ENCODE measurements at places on chromosomes 12 and 14.

- DNase-seq = no peak
Measured at GRCh38 chr14:95018821-95019220, 138.5 kb downstream of the DICER1 start.

DNA sequence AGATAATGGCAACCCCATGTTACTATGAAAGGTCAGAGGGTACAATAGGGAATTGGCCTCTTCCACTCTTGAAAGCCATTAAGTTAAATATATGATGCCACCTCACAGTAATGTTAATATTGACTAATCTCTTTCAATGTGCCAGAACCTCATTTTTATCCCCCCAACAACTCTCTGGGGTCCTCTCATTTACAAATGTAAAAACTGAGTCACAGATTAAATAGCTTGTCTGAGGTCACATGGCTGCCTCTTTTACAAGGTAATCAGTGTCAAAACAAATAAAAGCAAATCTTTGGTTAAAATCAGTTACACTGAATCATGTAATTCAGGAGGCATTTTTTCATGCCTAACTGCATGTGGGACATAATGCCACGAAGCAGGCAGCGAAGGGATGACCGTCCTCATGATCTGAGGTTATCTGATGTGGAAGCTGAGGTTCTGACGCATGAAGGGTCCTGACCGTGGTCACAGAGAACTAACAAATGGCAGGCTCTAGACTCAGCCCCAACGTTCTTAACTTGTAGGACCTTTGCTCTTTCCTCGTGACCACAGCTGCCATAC lies 78.5 kb downstream of the PTPN21 start:
- no peak for DNase-seq

GRCh38 chr12:131499864-131500190 lies 211.1 kb upstream of the SFSWAP start:
- no peak for DNase-seq

GRCh38 chr14:56004786-56005185 lies 113.4 kb upstream of the PELI2 start:
- DNase-seq = peak; percentile 36

DNA sequence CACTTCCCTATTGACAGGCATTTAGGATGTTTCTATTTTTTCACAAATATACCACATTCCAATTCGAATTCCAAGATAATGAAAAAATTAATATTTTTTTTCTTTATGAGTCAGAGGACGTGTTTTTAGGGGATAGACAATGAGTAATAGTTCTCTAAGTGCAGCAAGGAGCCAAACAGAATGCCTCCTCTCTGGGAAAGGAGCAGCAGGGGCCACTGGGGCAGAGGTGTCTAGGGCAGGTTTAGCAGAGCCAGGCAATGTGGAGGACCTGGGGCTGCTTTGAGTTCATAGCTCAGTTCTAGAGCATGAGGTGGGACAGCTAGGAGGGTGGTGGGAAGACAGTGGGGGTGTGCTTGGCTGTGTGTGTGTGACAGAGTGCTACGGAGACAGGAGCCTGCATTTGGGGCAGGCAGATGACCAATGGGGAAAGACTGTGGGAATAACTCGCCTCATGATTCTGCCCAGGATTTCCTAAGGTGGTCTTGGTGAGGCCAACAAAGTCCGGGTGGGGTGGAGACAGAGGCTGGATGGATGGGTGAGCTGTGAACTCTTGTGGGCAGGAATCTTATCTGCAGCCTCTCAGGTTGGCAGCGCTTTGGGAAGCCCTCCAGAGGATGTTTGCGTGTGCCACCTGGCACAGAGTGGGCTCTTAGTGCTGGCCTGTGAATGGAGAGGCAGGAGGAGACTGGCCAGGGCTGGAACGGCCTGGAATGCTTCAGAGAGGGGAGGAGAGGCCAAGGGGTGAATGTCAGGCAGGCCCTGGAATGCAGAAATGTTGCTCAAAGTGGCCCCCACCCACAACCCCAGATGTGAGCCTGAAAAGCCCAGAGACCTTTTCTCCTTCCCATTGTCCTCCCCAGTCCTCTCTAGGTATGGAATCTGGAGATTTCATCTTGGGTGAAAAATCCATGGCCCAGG lies 2.4 kb upstream of the KRT7 start:
- DNase-seq = no peak

GRCh38 chr12:34292736-34293625 lies 270.7 kb downstream of the ALG10 start:
- no peak for DNase-seq

All from CD4-positive, alpha-beta T cell treated with Interleukin-12 subunit alpha and Interleukin-12 subunit beta, for 1 hour (primary cell).